CD8-positive, alpha-beta memory T cell (primary cell): ENCODE measurements at places on chromosomes 16 and 17.

GRCh38 chr17:78524870-78525510 is 52.2 kb downstream of the DNAH17 start:
- no peak for DNase-seq

DNA sequence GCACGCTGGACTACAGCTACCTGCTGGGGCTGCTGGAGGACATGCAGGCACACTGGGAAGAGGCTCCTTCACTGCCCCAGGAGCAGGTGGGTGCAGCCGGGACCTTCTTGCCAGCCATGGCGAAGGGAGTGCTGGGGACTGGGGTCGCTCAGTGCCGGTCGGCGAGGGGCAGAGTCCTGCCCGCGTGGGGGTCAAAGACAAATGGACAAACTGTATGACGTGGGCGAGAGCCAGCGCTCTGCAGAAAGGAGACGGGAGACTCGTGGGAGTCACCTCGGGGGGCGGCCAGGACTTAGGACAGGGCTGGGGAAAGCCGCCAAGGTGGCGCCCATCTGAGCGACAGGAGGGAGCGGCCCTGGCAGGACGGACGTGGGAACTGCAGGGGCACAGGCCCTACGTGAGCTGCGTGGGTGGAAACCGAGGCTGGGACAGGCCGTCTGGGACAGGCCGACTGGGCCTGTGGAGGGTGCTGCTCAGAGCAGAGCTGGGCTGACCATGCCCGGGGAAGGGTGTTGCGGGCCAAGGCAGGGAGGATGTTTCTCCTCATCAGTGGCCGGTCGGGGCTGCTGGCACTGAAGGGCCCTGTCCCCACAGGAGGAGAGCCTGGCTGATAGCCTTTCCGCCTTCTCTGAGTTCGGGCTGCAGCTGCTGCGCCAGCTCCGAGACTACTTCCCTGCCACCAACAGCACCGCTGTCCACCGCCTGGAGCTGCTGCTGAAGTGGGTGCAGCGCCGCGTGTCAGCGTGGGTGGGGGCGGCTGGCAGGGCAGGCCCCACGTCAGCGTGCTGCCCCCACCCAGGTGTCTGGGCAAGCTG is 8.0 kb downstream of the TSR3 start:
- no peak for DNase-seq

DNA sequence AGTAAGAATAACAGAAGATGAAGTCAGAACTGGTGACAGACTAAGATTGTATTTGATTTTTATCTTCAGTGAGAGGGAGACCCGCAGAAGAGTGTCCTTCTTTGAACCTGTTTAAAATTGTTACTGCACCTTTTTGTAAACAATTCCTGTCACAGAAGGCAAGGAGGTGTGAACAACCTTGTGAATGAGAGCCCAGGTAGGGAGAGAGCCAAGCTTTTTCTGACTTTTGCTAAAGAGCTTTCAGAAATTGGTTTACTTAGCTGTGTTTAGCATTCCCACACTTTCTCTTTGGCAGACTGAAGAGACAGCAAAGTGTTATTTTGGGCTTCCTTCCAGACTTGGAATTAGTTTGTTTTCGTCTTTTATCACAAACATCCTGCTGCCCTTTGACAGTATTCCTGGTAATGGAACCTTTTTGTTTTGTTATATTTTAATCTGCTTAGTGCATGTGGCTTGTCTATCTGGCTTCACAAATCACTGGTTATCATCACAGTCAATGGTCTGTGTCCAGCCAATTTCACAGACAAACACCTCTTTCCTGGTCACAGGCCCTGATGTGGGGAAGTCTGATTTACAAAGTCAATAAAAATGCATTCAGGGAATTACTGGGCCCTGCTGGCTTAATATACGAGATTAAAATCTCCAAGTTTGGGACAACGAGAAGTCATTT is 85.7 kb upstream of the HS3ST2 start:
- no peak for DNase-seq

GRCh38 chr16:85553436-85554113 is 59.5 kb upstream of the GSE1 start:
- DNase-seq: peak; percentile 36

DNA sequence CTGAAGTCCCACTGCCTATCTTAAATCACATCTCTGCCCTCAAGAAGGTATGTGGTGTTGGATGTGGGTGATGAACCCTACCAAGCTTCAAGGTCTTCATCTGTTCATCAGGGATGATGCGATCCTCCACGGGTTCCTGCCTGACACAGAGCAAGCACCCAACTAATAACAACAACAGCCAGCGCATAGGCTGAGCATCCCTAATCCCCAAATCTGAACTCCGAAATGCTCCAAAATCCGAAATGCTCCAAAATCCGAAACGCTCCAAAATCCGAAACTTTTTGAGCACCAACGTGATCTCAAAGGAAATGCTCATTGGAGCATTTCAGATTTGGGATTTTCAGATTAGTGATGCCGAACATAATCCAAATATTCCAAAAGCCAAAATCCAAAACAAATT is 238.9 kb upstream of the SDK2 start:
- no peak for DNase-seq

DNA sequence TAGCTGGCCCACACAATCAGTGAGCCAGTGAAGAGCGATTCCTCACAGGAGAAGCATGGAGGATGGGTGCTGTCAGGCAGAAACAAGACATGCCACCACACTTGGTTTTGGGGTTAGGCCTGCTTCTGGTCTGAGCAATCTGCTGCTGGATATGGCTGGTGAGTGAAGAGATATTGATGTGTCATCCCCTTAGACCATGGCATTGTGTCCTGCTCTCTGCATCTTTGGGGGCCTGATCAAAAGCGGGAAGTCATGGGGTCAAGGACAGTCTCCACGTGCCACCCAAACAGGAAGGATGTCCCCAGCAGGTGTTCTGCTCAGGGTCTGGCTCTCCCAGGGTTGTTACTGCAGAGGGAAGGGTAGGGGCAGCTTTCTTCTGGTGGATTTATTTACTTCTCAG is 140.7 kb downstream of the PRKCB start:
- no peak for DNase-seq

DNA sequence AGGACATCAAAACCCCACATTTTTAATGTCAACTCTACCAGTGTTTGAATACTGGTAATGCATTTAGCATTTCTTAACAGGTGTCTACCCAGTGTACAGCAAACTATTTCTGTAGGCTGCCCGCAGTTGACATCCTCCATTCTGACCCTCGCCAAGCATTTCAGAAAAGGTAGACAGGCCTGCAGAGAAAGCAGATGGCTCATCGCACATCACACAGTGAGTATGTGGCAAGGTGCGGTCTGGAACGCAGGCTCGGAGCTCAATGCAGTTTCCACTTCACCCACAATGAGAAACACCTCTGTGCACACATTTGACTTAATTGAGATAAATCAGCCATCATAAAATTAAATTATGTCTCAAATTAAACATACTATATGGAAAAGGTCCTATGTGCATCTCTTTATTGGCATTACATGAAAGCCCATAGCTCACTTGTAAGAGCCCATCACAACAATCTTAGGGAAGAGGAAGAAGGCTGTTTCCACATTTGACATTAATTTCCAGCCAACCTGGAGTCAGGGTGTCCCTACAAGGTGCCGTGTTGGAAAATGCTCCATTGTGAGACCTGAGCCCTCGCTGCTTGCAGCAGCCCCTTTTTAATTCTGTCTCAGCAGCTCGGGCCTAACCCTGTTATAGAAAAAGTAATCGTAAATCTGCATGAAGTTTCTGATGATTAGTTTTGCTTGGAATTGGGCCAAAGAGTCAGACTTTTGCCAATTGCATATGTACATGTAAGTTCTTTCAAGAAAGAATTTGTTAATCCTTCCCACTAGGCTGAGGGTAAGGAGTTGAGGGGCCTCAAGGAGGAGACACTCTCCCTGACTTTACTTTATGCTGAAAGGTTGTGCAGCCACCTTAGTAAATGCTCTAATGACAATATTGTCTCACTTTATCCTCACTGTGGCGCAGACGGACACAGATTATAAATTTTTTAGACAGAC is 378.7 kb upstream of the DYNLRB2 start:
- DNase-seq: no peak

DNA sequence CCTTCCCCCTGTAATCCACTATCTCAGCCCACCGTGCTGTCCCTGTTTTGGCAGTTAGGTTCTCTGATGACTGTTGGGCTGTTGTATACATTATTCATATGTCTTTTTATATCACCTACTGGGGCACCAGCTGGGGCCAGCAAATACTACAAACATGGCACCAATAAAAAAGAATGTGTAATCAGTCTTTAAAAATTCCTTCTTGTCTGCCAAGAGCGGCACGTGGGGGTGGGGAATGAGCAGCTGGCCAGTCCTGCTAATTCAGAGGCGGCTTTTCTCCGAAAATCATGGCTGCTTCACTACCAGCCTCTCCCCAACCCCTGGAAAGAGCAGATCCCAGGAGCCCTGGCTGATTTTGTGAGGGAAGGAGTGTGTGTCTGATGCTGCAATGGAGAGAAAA is 77.7 kb upstream of the EEF2KMT start:
- no peak for DNase-seq

GRCh38 chr17:15233022-15233805 is 31.9 kb downstream of the PMP22 start:
- no peak for DNase-seq

DNA sequence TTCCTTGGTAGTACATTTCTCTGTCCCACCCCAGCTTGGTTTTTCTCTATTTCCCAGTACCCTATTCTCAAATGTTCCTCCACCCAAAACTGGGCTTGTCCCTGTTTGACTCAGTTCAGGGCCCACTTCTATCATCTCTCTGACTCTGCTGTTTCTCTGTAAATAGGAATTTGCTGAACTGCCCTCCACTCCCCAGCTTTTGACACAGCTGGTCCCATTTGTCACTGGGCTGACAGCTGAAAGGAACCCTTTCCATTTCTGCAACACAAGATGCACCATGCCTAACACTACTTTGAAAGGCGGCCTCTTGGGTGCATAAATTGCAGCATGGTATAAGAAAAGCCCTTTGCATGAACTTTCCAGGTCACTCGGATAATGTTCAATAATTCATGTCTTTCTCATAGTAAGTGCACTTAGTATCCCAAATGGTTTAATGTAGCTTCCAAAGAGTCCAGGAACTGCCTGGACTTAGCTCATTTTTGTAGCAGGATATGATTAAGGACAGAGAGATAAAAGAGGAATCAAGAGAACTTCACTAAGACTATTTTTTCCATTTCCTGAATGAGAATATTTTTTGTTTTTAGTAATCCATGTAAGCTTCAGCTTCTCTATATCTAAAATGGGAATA is 256.7 kb downstream of the CDH11 start:
- DNase-seq: no peak

- DNase-seq: peak; percentile 60
Measured at GRCh38 chr17:29116804-29117753, 63.1 kb downstream of the MYO18A start.

- no peak for DNase-seq
Measured at GRCh38 chr16:27726621-27727261, 176.8 kb downstream of the KATNIP start.

DNA sequence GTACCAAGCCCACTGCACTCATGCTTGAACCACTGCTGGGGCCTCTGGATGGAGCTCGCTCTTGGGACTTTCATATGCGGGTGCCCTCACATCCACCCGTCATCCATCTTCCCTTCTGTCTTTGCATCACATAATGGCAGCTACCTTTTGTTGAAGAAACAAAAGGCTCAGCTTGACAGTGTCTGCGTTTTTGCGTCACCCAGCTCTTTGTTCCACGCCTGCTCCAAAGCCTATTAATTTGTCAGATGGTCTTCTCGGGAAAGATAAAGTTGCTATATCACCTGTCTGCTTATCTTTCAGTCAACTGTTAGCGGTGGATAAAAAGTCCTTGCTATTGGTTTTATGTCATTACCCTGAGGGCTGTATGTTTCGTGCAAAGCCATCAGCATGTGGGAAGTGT is 18.1 kb upstream of the BCO1 start:
- no peak for DNase-seq

DNA sequence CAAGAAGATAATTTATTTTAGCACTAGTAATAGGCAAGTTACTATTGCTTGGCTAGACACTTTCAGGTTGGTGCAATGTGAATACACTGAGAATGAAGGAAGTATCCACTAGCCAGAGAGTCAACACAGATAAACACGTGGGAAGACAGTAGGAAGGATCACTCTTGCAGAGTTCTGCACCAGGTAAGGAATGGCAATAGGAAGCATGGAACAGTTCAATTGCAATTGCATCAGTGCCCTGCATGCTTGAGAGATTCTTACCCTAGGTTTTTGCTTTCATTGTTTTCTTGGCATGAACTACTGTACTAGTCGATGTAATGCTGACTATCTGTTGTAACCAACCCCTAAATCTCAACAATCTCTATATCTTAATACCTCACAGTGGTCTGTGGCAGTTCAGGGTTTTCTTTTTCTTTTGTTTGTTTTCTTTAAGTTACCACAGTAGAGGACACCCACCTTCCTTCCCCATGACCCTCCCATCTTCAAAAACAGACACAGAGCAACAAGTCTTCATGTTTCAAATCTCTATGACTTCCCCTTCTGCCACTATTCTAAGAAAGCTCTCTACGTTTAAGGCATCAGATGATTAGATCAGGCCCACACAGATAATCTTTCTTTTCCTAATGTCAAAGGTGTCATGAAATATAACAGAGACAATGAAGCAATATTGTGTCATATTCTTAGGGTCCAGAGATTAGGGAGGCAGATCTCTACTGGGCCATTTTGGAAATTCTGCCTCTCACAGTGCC is 18.1 kb upstream of the ABCA8 start:
- no peak for DNase-seq

GRCh38 chr17:72397687-72398086 is 276.9 kb downstream of the SOX9 start:
- DNase-seq: no peak

DNA sequence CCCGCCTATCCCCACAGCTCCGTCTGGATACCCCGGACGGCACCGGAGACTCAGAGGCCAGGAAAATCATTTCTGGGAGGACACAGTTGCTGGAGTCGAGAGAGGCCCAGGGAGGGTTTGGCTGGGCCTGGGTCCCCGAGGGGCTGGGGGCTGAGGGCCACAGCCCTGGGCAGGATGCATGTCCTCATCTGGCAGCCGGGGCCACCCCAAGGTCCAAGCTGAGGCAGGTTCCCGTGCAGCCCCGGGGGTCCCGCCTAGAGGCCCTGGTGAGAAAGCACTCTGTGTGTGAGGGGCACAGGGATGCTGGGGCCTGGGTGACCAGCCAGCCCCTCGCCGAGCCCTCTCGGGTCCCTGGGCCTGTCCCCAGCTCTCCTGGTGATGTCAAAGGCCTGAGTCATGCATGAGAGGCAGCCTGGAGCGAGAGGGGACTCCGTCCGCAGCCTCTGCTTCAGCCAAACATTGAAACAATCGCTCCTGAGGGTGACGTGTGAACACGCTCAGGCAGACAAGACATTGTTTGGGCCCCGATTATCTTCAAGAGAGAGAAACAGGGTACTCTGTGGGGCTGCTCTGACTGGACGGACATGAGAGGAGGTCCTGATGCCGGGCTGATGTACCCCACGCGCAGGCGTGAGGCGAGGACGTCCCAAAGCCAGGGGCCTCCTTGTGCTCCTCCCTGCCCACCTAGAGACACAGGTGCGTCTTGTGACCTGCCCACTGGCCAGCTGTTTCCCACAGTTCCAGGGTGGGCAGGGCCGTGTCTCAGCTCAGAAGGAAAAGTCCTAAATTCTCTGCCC is 25.8 kb upstream of the C1QTNF8 start:
- no peak for DNase-seq

DNA sequence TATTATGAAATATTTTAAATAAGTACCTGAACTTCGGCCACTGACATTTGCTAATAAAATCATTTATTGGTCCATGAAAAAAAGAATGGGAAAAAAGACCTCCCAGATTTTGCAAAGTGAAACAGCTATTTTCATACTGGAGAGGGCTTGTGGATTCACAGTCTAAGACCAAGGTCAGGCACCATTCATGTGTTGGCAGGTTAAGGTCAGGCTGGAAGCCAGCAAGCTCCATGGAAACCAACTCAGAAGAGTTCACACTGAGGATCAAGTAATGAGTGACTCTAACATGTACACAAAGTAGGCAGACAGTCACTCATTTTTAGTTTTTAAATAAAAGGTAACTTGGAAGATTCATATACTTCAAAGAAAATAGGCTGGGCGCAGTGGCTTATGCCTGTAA is 3.4 kb downstream of the DNAJA2 start:
- DNase-seq: no peak
